Left cardiac atrium (tissue), 4 donors: ENCODE measurements at places on chromosomes 13 and 19. TPM values are rescaled to one million over a fixed set of nuclear protein-coding genes. Genes with fewer than 3 reads are reported as not detected.

DNA sequence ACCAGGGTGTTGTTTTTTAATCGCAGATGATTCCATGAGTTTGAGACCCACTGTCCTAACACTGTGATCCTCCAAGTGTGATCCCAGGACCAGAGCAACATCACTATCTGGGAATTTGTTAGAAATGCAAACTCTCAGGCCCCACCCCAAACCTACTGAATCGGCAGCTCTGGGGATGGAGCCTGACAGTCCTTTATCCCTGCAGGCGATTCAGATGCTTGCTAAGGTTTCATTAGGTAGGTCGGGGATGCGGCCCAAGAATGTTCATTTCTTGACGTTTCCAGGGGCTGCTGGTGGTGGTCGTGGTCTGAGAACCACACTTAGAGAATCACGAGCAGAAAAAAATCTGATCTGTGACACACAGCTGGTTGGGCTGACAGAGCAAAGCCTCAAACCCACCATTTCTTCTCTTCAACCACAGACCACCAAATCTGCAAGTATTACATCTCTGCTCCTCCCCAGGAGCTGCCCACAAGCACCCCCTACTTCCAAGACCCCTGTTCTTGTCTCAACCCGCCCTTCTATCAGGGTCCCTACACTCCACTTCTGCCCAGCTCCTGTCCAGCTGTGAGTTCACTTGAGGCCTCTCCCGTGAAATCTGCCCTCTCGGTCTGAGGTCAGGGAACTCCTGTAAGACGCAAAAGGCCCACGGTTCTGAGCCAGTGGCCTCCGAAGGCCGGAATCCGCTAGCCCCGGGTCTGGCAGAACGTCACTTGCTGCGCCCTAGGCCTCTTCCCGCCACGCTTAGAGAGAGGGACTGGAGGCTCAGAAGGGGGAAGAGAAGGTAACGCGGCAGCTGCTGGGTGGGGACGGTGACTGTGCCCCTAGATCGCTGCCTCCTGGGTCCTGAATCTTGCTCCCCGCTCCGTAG lies 1.1 kb upstream of the FARP1 start:
- peak; percentile 39 for DNase-seq

DNA sequence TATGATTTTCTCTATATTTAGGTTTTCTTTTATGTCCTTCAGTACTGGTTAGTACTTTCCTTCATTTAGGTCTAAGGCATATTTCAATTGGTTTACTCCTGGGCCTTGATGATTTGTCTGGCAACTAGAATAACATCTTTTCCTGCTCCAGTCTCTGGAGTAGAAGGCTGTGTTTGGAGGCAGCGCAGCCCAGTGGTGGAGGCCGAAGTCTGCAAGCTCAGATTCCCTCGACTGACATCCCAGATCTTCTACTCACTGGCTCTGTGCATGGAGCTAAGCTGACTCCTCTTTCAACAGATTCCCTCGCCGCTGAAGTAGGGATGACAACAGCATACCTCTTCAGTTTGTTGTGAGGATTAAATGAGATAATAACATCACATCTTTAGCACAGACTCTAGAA lies 141.0 kb downstream of the RAP2A start:
- DNase-seq, result no peak

DNA sequence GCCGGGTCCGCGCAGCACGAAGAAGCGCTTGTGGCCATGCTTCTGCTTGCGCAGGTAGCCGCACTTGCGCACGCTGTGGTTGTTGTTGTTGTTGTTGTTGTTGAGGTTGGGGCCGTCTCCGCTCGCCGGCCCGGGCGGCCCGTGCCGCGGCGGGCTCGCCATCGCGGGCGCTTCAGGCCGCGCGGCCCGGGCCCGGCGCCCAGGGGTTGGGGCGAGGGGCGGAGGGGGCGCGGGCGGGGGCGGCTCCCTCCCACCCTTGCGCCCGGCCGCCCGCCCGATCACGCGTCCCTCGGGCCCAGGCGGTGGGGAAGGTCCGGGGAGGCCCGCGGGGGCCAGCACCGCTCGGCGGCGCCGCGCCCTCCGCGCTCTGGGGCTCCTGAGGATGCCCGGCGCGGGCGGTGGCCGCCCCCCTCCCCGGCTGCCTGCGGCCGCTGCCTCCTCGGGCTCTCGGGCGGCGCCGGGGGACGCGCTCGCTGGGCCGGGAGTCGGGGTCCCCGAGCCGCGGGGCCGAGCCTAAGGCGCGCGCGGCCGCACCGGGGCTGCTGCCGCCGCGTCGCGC lies 412 bp downstream of the IRS2 start:
- no peak for DNase-seq

DNA sequence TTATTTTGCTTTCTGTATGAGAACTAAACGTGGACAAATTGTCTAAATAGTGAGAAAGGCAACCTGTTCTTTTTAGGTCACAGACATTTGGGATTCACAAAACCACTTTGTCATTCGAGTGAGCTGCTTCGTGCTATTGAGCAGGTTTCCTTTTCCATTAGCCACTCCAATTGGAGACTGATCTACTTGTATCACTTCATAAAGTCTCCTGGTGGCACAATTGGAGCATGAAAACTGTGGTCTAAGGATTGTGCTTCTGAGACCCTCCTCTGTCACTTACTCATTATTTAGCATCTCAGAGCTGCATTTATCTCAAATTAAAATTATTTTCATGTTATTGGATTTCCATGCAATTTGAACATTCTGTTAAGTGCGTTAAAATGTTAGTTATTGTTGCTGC lies 397.7 kb downstream of the TDRD3 start:
- DNase-seq, result no peak

- DNase-seq, result no peak
Measured at GRCh38 chr19:29445246-29445645, 80.5 kb upstream of the VSTM2B start.

DNA sequence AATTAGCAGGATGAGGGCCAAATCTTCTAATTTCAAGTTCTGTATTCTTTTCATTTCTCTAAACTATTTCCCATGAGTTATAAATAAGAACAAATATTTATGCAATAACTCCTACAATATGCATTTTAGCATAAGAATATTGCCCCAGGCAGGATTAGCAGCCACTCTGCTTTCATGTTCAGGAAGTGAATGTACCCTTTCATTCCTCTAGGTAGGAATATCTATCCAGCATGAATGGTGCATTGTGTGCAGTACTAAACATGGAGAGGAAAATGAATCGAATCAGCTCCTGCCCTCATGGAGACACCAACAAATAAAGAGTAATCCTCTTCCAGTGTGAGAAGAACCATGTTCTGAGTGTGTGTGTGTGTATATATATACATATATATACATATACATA lies 41.0 kb downstream of the LHFPL6 start:
- DNase-seq, result no peak

- peak; percentile 48 for DNase-seq
Measured at GRCh38 chr19:34639491-34640085, 37.4 kb downstream of the SCGB2B2 start.

DNA sequence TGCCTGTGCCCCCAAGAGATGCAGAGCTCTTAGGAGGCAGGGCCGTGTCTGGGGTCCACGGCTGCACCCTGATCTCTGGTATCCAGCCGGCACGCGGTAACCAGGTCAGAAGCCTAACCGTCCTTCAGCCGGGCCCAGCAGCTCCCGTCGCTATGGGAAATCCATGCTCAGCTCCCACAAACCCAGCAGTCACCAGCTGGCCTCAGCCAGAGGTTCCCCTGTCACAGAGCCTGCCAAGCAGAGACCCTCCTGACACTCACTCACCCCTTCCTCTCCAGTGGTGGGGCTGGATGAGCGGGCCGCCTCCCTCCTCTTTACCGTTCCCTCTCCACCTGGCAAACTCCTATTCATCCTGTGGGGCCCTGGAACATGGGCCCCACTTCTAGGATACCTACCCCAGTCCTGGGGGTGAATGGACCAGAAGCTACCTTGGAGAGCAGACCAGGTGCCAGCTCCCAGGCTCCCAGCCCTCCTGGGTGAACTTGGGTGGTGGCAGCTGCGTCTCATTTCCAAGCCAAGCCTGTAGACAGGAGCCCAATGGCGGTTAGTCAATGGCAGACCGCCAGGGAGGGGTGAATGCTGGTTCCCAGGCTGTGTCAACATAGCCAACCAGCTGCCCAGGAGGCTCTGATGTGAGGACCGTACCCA lies 21.4 kb upstream of the TCF3 start:
- DNase-seq, result no peak

- peak; percentile 43 for DNase-seq
Measured at GRCh38 chr19:32662186-32662585, 12.8 kb downstream of the ANKRD27 start.

DNA sequence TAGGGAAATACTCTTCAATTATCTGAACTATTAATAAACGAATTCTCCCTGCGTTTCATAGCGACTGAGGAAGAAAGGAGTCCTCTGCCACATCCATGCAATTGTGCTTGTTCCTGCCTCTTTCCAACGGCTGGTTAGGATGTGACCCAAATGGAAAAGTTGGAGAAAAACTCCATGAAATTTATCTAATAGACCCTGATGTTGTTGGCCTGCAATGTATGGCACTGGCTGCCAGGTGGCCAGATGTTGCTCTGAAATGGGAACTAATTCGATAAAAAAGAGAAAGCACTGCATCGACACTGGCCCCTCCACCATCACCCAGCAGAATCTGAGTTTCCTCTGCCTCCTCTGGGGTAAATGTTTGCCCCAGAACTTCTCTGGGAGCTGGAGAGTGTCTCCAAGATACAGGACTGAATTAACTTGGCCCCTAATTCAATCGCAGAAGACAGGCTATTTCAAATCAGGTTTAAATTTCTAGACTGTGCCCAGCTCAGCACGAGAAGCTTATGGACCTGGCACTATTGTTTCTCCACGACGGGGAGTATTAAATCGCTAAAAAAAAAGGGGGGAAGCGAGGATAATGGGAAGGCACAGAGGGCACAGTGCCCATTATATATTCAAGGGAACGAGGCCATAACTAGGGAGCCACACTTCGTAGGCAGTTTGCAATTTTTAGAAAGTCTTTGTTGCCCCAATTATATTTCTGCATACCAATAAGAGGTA lies 103.9 kb downstream of the ZIC5 start:
- DNase-seq, result no peak

DNA sequence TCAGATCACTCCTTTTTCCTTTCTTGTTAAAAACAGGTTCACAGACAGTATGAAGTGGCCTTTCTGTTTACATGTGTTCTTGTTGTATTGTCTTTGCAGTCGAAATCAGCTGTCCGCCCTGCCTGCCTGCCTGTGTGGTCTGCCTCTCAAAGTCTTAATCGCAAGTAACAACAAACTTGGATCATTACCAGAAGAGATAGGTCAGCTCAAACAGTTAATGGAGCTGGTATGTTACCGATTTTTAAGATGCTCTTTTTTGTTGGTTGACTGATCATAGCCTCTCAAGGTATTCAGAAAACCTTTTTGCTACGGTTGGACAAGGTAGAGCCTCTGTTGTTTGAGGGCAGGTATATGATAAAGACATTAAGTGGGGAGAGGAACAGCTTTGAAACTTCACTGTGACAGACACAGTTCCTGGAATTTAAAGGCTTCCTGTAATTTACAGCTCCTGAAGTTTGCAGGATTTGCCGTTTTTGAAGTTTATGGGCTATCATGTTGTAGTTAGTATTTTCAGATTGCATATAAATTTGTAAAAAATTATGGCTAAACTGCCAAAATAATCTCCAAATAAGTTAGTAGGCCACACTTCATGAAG lies 116.1 kb downstream of the LRCH1 start:
- no peak for DNase-seq

- DNase-seq, result no peak
Measured at GRCh38 chr13:97889803-97890202, 63.7 kb upstream of the IPO5 start.

DNA sequence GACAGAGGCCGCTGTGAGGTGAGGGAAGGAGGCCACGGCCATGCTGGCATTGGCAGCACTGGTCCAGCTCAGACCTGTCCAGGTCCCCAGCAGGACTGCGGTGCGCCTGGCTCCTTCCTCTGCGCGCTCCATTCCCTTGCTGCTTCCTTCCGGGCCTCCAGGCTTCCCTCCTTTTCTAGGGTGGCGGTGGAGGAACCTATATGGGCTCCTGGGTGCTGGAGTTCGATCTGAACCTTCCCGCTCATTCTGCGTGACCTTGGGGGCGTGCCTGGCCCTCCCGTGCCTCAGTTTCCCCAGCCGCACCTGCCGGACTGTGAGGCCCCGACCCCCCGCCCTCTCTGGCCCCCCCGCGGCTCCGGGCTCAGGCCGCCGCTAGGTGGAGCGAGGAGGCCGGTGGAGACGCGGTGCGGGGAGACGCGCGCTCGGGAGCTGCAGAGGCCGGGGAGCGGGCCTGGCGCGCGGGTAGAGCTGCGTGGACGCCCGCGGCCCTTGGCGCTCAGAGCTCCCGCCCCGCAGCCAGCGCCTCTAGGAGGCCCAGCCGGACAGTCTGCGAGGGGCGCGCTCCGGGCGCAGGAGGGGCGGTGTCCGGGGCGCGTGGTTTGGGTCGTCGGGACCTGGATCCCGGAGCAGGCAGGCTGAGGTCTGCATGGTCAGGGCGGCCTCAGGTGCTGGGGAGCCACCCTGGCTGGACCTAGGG lies 29.9 kb downstream of the EFNA2 start:
- DNase-seq, result peak; percentile 61

DNA sequence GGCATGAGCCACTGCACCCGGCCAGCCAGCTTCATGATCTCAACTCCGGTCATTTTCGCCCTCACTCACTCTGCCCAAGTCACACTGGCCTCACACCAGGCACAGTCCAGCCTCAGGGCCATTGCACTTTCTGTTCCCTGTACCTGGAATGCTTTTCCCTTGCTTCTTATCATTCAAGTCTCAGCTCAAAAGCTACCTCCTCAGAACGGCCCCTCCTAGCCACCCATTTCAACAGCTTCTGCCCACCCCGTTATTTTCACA lies 2.5 kb upstream of the TLE2 start:
- no peak for DNase-seq

- DNase-seq, result peak; percentile 67
Measured at GRCh38 chr13:112690283-112690929, 568 bp downstream of the ATP11A start.

DNA sequence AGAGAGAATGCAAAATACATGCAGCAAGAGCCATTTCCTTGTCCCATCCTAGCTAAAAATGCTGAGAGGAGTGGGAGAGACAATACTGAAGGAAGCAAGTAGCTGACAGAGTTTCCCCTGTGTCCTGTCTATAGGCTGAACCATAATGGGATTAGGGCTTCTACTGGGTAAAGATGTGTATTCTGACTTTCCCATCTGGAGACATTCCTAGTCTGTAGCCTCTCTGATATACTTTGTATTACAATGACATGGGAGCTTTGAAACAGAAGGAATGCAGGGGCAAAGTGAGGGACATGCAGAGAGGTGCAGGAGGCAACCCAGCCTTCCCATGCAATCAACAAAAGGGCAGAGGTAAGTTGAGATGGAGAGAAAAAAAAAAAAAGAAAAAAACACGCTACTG lies 10.5 kb upstream of the GPC6 start:
- no peak for DNase-seq

GRCh38 chr13:110650436-110650835 lies 35.1 kb downstream of the NAXD start:
- peak; percentile 14 for DNase-seq

GRCh38 chr13:46803586-46803985 lies 6.6 kb upstream of the ESD start:
- no peak for DNase-seq

Gene KLK4
- not detected for total RNA-seq

Gene PNPLA6
- total RNA-seq, result 59.2 TPM

Gene BEST2
- total RNA-seq, result not detected

Gene SLC5A5
- not detected for total RNA-seq

Gene CYP4F2
- total RNA-seq, result not detected

Gene FUT1
- total RNA-seq, result 3.5 TPM

Gene CEACAM6
- total RNA-seq, result not detected

Gene CGB2
- not detected for total RNA-seq
